CD4-positive, alpha-beta T cell (primary cell): ENCODE measurements at places on chromosomes 12 and 14. TPM values are rescaled to one million over a fixed set of nuclear protein-coding genes. Genes with fewer than 3 reads are reported as not detected.

- no peak for DNase-seq
Observed at GRCh38 chr12:60819794-60820193, 1224.0 kb downstream of the SLC16A7 start.

- no peak for DNase-seq
Observed at GRCh38 chr12:106301241-106301610, 1.3 kb upstream of the TCP11L2 start.

DNA sequence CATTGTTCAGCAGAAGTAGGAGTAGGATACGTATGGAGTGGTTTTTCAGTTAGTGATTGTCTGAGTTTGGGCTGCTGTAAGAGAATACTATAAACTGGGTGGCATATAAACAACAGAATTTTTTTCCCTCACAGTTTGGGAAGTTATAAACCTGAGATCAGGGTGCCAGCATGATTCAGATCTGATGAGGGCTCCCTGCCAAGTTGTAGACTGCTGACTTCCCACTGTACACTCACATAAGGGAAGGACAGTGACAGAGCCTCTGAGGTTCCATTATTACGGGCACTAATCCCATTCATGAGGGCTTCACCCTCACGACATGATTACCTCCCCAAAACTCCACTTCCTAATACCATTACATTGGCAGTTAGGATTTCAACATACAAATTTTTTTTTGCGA is 50.7 kb downstream of the ACSM4 start:
- no peak for DNase-seq

- no peak for DNase-seq
Observed at GRCh38 chr14:70555890-70556289, 21.1 kb upstream of the ADAM20 start.

GRCh38 chr12:102096855-102097254 is 23.1 kb downstream of the NUP37 start:
- no peak for DNase-seq

GRCh38 chr12:104681012-104681690 is 224.4 kb downstream of the CHST11 start:
- DNase-seq, result no peak

- no peak for DNase-seq
Observed at GRCh38 chr12:75996861-75997447, 34.6 kb downstream of the PHLDA1 start.

- DNase-seq, result peak; percentile 65
Observed at GRCh38 chr12:22083167-22083566, 37.1 kb downstream of the CMAS start.

DNA sequence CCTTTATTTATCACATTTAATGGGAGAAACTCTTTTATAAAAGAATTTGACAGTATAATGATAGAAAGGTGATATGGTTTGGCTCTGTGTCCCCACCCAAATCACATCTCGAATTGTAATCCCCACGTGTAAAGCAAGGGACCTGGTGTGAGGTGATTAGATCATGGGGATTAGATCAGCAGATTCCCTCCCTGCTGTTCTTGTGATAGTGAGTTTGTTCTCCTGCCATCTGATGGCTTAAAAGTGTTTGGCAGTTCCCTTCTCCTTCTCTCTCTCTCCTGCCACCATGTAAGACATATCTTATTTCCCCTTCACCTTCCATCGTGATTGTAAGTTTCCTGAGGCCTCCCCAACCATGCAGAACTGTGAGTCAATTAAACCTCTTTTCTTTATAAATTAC is 1110.3 kb downstream of the FLRT2 start:
- no peak for DNase-seq

LIN7A gene
- not detected for total RNA-seq

EIF2B1 gene
- 37.3 TPM for total RNA-seq

KERA gene
- total RNA-seq, result not detected

LIMA1 gene
- total RNA-seq, result 5.1 TPM

BMAL2 gene
- total RNA-seq, result 0.17 TPM

CLEC2D gene
- 121 TPM for total RNA-seq

IL26 gene
- total RNA-seq, result 0.25 TPM

SERPINA3 gene
- total RNA-seq, result not detected

RAD51AP1 gene
- 0.93 TPM for total RNA-seq

JAG2 gene
- 1.3 TPM for total RNA-seq

SRGAP1 gene
- 0.03 TPM for total RNA-seq
